ENCODE measurements at places on chromosomes 3 and 15.

DNA sequence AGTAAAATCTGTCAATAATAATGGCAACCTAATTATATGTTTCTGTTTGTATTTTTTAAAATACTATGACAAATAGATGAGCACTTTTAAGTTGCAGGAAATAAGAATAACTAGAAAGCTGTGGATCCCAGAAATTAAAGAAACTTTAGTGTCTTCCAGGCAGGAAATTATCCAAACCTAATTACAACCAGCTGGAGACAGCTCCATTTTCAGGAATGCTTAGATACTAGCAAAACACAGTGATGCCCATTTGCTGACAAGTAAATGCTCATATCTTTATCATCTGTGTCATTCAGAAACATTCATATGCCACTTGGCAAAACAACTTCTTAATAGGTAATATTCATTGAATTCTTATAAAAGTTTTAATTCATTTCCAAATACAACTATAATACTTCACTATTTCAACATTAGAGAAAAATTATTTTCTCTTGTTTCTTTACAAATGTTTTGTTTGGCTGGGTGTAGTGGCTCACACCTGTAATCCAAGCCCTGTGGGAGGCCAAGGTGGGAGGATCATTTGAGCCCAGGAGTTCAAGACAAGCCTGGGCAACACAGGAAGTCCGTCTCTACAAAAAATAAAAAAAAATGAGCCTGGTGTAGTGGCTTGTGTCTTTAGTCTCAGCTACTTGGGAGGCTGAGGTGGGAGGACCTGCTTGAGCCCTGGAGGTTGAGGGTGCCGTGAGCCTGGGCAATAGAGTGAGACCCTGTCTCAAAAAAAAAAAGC, 169.1 kb upstream of the TSPAN3 start:
- no peak for DNase-seq

DNA sequence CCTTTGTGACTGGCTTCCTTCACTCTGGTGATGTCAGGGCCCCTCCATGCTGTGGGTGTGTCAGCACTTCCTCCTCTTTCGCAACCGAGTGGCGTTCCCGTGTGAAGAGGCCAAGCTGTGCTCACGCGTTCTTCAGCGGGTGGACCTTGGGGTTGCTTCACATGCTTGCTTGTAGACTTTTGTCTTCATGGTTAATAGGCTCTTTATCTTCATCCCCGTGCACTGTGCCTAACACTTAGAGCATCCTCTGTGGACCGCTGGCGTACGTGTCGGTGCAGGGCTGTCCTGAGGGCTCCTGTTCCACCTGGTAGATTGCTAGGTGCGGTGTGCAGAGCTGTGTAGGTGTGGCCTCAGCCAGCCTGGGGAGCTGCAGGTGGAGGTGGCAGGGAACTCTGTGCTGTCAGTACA, 182.3 kb downstream of the OR4M2 start:
- DNase-seq = peak; percentile 67

DNA sequence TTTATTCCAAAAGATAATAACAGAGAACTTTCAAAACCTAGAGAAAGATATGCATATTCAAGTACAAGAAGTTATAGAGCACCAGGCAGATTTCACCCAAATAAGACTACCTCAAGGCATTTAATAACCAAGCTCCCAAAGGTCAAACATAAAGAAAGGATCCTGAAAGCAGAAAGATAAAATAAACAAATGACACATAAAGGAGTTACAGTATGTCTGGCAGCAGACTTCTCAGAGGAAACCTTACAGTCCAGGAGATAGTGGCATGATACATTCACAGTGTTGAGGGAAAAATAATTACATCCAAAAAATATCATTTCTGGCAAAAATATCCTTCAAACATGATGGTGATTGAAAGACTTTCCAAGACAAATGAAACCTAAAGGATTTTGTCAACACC, 185.8 kb upstream of the POU1F1 start:
- DNase-seq = no peak

DNA sequence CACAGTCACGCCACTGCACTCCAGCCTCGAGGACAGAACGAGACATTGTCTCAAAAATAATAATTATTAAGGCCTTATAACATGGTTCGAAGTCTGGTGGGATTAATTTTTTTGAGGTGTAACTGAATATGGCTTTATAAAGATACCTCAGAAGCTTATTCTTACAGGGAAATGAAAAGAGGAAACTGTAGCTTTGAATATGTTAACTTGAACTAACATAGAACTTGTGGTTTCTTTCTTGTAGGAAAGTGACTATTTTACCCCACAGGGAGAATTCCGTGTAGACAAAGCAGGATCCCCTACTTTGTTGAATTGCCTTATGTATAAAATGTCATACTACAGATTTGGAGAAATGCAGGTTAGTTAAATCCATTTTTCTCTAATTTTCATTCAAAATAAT, 96.3 kb downstream of the STT3B start:
- DNase-seq = no peak

GRCh38 chr3:42685891-42686820, 819 bp downstream of the KLHL40 start:
- DNase-seq = no peak

DNA sequence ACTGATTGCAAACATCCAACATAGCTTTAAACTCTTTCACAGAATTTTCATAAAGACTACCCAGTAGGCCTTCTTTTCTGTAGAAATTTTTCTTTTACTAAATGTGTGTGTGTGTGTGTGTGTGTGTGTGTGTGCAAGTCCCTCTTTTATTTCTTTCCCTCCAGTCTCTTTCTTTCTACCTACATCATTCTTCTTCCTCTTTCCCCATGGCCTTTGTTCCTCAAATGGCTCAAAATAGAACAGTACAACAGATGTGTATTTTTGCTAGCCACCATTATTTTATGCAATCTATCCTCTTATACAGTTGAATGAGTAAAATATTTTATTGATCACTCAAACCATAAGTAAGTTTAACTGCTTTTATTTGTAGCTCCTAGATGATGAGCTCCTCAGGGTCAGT, 76.4 kb downstream of the USF3 start:
- DNase-seq = no peak

DNA sequence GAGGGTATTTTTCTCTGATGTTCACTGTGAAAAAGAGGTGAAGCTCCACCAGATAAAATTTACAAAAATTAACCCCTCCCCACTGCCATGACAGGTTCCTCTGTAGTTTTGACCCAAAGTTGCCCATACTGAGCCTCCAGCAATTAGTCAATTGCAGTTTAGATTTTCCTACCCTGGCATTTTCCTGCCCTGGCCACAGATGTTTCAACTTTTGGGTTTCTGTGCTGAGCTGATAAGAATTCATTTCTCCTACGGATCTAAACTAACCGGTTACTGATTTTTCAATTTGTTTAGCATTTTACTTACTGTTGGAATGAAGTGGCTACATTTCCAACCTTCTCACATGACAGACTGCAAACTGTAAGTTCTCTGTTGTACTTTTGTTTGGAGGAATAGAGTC, 1346.1 kb upstream of the EPHA6 start:
- no peak for DNase-seq

DNA sequence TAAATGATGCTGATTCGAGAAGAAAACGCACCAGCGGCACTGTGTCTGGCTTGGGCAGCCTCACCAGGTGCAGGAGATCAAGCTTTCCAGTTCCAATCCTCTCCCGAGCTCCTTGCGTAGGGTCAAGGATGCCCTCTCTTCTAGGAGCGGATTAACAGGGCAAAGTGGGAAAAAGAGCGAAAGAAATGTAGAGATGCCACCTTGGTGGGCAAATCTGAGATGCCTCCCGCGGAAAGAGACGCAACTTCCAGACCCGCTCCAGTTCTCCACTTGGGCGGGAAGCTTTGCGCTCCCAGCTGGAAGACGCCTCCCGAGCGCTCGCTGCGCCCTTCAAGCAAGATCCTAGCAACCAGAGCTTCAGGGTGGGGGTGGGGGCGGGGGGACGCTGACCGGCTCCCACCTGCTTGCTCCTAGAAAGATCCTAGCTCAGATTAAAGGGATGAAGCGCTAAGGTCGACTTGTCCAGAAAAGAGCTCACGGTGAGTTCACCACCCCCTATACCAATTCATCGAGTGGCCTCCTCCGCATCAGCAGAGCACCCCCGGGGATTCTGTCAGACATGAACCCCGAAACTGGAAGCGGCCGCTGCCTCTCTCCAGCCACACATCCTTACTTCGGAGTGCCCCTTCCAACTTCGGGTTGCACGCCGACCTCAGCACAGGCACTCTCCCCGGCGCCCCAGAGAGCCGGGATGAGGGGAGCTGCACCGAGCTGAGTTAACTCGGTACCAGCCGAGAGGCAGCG, 769 bp downstream of the TAFA4 start:
- DNase-seq = peak; percentile 3

DNA sequence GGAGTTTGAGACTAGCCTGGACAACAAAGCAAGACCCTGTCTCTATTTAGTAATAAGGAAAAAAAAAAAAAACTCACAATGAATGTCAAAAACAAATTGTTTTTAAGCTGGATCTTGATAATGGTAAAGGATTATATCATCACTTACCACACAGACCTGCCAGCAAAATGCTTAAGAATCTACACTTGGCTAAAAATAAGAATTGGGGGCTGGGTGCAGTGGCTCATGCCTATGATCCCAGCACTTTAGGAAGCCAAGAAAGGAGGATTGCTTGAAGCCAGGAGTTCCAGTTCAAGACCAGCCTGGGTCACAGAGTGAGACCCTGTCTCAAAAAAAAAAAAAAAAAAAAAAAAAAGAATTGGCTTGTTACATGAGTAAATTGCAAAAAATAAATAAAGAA, 31.0 kb downstream of the ACAP2 start:
- no peak for DNase-seq

- no peak for DNase-seq
Observed at GRCh38 chr3:101311676-101312075, 8.7 kb downstream of the IMPG2 start.

- no peak for DNase-seq
Observed at GRCh38 chr3:117059956-117060270, 350.3 kb downstream of the TUSC7 start.

DNA sequence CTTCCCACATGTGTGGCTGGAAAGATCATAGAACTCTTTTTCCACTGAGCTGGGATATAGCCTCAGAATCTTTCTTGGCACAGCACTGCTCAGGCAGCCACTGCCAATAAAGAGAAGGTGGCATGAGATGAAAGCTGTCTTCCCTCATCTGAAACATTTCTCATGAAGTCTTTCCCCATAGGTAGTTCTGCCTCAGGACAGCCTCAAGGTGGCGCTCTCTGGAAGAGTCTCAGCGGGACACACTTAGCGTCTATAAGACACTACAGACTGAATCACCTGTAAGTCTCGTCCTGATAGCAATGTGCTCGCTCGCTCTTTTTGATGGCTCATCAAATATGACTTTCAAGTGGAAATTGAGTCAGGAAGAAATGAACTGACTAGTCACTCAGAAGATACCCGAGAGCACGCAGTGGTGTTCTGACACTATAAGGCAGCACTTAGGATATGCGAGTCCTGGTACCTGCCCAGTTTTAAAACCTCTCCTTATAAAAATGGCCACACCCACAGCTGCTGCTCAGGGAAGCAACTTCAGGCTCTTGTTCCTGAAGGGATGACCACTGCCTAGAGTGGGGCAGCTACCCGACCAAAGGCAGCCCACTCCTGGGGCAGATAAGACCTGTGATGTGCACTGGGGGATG, 269.5 kb downstream of the SUCLG2 start:
- peak; percentile 54 for DNase-seq

GRCh38 chr3:104575634-104576033, 791.1 kb upstream of the ALCAM start:
- no peak for DNase-seq

DNA sequence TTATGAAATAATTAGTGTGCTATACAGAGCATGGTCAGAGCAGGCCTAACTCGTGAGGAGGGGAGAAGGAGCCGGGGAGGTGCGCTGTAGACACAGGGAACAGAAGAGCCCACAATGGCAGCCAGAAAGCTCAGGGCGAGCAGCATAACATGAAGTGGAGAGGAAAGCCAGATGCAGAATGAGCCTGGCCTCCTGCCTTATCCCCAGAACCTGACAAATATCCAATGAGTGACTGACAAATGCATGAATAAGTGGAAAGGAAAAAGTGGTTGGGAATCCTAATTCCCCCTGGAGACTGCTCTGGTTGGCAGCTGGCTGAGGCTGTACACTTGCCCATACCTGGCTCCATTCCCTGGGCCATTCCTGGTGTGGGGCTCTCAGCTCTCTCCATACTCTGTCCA, 9.2 kb upstream of the MST1R start:
- DNase-seq = no peak

DNA sequence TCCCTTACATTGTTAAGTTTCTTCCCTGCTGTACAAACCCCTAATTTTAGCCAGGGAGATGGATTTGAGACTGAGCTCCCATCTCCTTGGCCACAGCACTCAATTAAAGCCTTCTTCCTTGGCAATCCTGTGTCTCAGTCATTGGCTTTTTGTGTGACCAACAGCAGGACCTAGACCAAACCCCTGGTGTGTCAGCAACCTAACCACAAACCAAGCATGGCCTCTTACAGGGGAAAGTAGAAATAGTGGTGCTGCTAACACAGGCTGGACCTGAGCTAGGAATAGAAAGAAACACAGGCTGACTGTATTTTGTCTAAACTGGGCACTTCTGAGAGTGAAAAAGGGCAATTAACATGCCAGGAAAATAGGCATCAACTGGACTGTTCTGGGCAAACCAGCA, 37.9 kb downstream of the PPCDC start:
- DNase-seq = no peak

DNA sequence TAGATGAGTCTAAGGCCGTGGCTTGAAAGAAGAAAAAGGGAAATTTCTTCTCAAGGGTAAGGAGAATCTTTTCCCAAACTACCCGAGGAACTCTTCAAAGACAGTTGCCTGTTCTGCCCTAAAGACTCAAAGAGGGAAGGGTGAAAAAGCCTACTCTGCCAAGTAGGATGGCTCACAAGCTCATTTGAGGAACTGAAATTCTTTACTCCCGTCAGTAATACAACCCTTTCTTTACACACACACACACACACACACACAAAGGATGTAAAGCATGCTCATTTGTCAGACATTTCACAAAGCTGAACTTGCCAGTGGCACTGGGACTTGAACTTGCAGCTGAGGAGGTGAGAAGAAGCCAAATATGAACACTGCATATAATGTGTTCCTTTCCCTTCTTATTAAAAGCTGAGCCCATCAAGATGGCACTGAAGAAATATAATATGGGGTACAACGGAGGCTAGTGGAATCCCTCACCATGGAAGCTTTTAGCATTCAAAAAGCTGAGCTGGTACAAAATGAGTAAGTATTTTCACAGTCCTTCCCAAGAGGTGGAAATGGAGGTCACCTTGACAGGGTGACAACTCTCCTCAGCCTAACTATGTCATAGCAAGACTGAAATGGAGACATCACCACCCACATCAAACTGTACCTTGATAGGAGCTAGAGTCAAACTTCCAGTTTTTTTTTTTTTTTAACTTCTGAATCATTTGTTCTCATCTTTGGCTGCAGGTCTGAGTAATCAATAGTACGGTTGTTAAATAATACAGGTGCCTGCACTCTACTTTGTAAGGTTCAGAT, 57.6 kb downstream of the TAFA4 start:
- DNase-seq = no peak

DNA sequence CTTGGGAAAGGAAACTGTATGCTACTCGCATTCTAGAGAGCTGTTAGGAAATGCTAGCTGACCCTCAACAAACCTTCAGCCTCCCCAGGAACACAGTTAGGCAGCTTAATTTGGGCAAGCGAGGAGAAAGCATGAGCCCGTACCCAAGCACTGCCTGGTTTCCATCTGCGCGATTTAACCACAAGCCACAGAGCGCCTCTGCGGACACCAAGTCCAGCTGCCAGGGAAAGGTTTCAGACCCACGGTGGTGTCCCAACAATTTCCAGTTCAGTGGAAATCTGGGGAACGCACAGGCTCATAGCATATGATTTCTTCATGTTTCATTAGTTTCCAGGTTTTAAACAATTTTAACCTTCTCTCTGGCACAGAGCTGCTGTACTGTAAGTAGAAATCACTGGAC, 617.6 kb downstream of the FHIT start:
- no peak for DNase-seq

GRCh38 chr15:83380059-83380458, 67.1 kb upstream of the SH3GL3 start:
- DNase-seq = no peak
